ENCODE measurements at places on chromosomes 6 and 20. TPM values are rescaled to one million over a fixed set of nuclear protein-coding genes. Genes with fewer than 3 reads are reported as not detected.
A peak's percentile ranks its signal among the peaks of the same experiment; 100 is the strongest.

DNA sequence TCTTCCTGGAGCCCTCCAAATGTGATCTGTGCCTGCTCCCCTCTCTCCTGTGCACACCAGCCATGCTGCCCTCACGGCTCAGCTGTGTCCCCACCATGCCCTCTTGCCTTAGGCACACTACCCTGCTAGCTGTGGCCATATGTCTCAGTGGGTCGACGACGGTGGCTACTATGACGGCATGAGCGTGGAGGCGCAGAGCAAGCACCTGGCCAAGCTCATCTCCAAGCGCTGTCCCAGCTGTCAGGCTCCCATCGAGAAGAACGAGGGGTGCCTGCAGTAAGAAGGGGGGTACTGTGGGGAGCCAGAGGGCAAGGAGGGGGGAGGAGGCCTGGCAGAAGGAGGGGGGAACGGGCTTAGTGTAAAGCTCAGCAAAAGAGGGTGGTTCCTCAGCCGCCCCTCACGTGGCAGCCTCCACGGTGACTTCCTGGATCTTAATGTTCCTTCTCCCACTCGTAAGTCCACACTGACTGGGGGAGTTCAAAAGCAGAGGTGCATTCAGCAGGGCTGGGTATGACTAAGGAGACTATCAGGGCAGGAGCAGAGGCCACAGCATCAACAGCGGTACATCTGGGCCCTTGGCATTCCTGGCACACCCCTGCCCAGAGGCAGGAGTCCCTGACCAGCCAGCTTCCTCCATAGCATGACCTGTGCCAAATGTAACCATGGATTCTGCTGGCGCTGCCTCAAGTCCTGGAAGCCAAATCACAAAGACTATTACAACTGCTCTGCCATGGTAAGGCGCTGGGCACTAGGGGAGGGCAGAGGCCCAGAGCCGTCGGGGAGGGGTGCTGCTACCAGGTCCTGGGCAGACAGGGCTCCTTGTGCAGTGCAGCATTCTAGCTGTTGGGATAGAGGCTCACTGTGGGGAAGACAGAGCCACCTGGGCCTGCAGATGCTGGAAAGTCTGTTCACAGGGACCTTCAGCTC, 8.0 kb downstream of the DNPH1 start:
- peak; percentile 50 for DNase-seq

YWHAB gene
- 135 TPM for total RNA-seq

SLC17A4 gene
- total RNA-seq = not detected

LPA gene
- not detected for total RNA-seq

GRCh38 chr20:53154540-53154939, 182.4 kb downstream of the TSHZ2 start:
- peak; percentile 77 for DNase-seq

SLC35F1 gene
- not detected for total RNA-seq

- no peak for DNase-seq
These were observed 8.8 kb upstream of the MUC21 start for GRCh38 chr6:30974490-30975252.

STX11 gene
- 0.71 TPM for total RNA-seq

TUBB2A gene
- 327 TPM for total RNA-seq

- DNase-seq = no peak
These were observed 128.0 kb upstream of the FAM83B start for GRCh38 chr6:54718541-54719023.

GRCh38 chr6:38713812-38714211, 1.3 kb upstream of the DNAH8 start:
- DNase-seq = peak; percentile 79

MAPK13 gene
- 4.0 TPM for total RNA-seq

DEFB132 gene
- 0.05 TPM for total RNA-seq

DNA sequence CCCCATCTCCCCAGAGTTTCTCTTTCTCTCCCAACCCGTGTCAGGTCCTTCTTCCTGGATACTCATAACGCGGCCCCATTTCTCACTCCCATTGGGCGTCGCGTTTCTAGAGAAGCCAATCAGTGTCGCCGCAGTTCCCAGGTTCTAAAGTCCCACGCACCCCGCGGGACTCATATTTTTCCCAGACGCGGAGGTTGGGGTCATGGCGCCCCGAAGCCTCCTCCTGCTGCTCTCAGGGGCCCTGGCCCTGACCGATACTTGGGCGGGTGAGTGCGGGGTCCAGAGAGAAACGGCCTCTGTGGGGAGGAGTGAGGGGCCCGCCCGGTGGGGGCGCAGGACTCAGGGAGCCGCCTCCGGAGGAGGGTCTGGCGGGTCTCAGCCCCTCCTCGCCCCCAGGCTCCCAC, at the start of gene HLA-F:
HLA-F (plus strand) TSS at position 173 of the 404 bp plus-strand sequence; CDS start at position 203, 30 bp downstream.
- DNase-seq = peak; percentile 99

- no peak for DNase-seq
These were observed 250.9 kb downstream of the UTRN start for GRCh38 chr6:144536079-144536478.

DNA sequence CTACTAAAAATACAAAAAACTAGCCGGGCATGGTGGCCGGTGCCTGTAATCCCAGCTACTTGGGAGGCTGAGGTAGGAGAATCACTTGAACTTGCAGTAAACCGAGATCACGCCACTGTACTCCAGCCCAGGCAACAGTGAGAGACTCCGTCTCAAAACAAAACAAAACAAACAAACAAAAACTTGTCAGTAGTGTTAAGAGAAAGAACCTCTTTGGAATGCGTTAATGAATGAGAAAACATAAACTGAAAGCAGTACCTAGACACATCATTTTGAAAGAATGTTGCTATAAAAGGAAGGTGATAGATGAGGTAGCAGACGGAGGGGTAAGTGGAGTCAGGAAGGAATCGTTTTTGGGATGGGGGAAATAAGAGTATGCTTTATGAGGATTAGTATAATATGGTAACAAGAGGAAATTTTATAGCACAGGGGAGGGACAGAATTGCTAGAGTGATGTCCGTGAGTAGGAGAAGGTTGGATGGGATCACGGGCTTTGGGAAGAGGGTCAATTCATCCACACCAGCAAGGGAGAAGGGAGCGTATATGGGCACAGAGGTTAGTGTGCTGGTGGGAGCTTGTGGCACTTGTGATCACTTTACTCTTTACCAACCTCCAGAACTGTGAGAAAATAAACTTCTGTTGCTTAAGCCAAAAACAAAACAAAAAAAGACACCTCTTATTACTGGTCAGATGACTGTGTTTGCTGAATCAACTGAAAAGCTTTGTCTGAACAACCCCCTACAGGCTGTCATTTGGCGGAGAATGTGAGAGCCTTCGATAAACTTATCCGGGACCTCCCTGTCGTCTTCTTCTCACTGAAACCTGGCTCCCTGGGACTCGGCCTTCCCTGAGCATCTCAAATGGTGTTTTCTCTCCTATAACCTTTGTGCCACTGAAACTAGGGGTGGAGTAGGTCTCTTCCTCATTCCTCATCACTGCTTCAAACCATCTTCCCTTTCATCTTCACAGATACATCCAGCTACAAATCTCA, 48.9 kb upstream of the TFAP2A start:
- DNase-seq = no peak

- peak; percentile 44 for DNase-seq
These were observed 39.9 kb downstream of the BMP6 start for GRCh38 chr6:7765575-7766325.

OTOR gene
- total RNA-seq = not detected

OXT gene
- total RNA-seq = not detected

DNA sequence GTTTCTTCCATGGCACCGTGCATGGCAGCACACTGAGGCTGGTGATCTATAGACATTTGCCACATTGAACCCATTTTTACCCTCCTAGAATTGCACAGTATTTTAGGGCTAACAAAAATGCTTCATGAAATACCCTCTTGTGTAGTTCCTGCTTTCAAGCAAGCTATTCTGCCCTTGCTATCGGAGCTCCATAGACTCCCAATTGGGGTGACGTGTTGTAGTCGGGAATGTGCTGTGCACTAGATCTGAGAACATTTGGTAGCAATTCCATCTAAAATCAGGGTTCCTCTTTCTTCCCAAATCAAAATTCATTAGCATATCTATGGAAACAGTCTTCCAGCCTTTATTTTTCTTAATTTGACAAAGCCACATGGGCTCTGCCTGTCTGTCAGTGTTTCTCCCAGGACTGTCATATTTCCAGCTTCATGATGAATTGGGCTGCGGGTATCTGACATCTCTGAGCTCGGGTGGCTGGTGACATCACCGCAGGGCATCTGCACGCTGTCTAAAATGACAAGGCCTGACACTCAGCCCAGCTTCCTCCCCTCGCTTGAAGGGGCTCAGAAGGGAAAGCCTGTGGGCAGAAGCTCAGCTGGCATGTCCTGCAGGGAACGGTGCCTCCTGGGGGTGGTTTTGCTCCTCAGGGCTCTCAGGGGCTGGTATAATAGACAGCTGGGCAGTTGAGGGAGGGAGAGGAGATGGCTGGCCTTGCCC, 406.4 kb downstream of the QKI start:
- no peak for DNase-seq

GRCh38 chr20:3221398-3222226, 12.3 kb downstream of the ITPA start:
- no peak for DNase-seq

DNA sequence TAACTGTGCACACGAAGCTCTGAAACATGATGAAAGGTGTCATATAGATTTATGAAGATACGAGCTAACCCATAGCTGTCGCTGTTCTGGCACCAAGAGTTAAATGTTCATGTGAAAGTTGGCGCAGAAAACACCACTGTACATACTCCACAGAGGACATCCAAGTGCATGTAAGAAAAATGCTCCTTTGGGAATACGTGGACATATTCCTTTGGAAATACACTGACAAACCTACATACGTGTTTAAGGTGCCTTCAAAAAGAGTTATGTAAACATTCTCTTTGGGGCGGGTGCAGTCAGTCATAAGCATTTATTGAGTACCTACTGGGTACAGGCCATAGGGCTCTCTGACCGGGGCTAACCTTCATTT, 723 bp upstream of the ARID1B start:
- DNase-seq = peak; percentile 16

GRCh38 chr6:5174756-5175549, 85.8 kb downstream of the LYRM4 start:
- DNase-seq = no peak

CST7 gene
- 4.2 TPM for total RNA-seq

DNA sequence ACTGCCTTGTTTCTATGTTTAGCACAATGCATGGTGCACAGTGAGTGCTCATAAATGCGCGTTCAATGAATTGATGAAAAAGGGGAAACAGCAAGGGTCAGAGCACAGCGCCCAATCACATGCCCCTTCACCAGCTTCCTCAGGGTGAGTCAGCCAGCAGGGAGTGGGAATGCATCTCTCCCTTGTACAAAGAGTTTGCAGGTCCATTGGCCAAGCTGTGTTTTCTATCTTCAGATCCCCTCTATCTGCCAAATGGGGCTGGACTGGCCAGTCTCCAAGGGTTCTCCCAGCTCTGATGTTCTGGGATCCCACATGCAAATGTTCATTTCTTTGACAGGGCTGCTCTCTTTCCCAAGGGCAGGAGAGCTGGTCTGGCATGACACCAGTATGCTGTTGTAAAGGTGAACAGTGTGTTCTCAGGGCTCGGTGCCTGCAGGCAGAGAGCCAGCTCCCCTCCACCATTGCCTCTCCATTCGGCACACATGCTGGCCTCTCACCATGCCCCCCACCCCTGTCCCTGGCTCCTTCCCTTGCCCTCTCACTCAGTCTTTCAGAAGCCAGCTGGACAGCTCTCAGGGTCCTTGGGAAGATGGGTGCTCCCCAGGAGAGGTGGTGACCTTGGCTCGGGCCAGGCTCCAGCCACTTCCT, 25.0 kb downstream of the ANGPT4 start:
- no peak for DNase-seq

SYNDIG1 gene
- not detected for total RNA-seq

GRCh38 chr6:7119272-7119801, 11.6 kb downstream of the RREB1 start:
- DNase-seq = no peak

DNA sequence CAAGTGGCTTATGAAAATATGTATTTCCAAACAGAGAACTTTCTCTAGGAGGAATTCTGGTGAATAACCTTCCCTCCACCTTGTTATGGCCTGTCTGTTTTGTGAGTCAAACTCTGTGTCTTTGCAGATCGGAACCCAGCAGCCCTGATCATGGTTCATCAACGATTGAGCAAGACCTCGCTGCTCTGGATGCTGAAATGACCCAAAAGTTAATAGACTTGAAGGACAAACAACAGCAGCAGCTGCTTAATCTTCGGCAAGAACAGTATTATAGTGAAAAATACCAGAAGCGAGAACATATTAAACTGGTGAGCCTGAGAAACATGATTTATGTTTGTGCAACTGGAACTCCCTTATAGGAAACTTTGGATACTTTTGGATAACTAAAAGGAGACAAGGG, 294.5 kb upstream of the PLCB4 start:
- no peak for DNase-seq

- DNase-seq = no peak
These were observed 79.3 kb upstream of the PMEPA1 start for GRCh38 chr20:57788936-57789613.

WFDC5 gene
- not detected for total RNA-seq

- DNase-seq = no peak
These were observed 86.6 kb downstream of the JARID2 start for GRCh38 chr6:15332446-15332845.

- peak; percentile 98 for DNase-seq
These were observed 603.5 kb upstream of the CITED2 start for GRCh38 chr6:139977887-139978332.

DNA sequence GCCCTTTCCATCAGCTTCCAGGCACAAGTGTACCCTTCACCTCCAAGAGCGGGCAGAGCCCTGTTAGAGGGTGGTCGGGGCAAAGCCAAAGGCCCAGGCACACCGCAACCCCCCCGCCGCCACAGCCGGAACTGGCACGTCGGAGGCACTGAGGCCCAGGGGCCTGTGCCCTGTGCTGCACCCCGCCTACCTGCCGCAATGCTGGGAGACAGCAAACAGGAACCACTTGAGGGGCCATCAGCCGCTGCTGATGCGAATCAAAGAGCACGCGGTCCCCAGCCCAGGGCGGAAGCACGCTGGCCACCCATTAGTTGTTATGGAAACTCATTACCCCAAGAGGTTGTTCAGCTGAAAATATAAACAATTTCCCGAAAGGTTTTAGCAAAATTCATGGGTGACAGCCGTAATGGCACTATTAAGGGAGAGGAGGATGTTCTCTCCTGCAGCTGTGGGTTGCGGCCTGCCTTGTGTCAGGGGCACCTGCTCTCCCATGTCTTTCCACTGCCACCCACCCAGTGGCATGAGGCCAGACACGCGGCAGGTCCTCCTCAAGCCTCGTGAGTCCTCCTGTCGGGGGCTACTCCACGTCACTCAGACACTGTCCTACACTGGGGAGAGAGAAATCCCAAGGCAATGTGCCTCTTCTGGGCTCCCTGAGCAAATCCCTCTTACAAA, 65.3 kb downstream of the EDN3 start:
- no peak for DNase-seq

ARFGEF3 gene
- total RNA-seq = 2.2 TPM

PAX1 gene
- total RNA-seq = not detected

LY6G6D gene
- not detected for total RNA-seq

C6orf118 gene
- not detected for total RNA-seq

- DNase-seq = peak; percentile 74
These were observed 401.5 kb upstream of the ADGRB3 start for GRCh38 chr6:68233623-68234022.

GRCh38 chr6:43708860-43709653, 21.5 kb upstream of the MRPS18A start:
- peak; percentile 54 for DNase-seq

- peak; percentile 71 for DNase-seq
These were observed 22.8 kb upstream of the LRRC1 start for GRCh38 chr6:53771785-53772624.

GRCh38 chr20:53550280-53551187, 43.1 kb downstream of the ZNF217 start:
- peak; percentile 30 for DNase-seq

NKAIN2 gene
- total RNA-seq = not detected

CPNE5 gene
- not detected for total RNA-seq

Data from M059J (cell line).